ENCODE measurements at places on chromosomes 12 and 14. TPM values are rescaled to one million over a fixed set of nuclear protein-coding genes. Genes with fewer than 3 reads are reported as not detected.
A peak's percentile ranks its signal among the peaks of the same experiment; 100 is the strongest.

The TAS2R42 gene
- not detected for total RNA-seq

The GNB3 gene
- total RNA-seq: 8.6 TPM

The LYSET gene
- 26.5 TPM for total RNA-seq

The RNU7-1 gene
- not detected for total RNA-seq

The PTPRQ gene
- 4.2 TPM for total RNA-seq

The AMN gene
- not detected for total RNA-seq

The MAP3K9 gene
- 1.7 TPM for total RNA-seq

The STAT6 gene
- total RNA-seq: 32.6 TPM

The PIANP gene
- total RNA-seq: not detected

The CLEC1A gene
- total RNA-seq: 3.3 TPM

GRCh38 chr14:38862366-38862765 lies 240.7 kb downstream of the SEC23A start:
- no peak for DNase-seq

DNA sequence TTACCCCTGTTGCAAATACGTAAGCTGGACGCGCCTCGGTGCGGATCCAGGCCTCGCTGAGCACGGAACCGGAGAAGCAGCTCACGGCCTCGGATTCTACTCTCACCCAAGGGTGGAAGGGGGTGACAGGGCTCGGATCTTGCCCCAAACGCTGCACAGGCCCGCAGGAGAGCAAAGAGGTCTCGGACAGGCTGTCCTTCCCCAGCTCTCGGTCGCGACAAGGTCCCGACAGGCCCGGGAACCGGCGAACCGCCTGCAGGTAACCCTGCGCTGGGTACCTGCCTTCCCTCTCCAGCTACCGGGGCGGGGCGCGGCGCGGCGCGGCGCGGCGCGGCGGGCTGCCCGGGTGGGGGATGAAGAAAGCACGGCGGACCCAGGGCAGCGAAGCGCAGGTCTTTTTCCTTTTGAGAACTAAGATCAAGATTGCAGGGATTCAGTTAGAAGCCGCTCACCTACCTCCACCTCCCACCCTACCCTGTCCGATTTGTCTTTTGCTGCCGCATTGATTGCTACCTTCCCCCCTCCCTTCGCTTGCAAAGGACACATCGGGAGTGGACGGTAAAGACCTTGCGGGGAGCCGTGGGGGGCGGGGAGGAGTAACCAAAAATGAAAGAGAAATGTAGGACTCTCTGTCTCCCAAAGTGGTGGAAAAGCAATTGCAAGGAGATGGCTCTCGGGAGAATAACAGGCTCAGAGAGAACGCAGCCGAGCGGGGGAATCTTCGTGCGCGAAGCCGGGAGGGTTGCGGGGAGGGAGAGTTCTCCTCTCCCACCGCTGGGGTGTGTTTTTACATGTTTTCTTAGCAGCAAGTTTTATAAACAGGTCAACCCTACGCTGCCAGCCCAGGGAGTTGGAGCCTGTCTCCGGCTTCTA lies 8.4 kb upstream of the TBX3 start:
- no peak for DNase-seq

DNA sequence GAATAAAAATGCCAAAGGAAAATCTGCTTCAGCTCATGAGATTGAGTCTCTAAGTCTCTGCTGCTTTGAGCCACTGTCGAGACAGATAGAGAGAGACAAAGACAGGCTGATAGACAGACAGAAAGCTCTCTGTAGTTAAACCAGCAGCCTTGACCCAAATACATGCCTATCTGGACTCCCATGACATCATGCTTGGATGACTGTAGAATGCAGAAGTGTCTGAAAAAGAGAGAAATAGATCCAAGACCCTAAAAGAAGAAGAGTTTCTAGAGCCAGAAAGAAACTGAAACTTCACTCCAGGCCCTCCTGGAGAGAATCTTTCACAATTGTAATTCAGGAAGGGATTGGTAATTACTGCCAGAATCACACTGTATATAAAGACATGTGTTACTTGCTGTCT lies 122.6 kb upstream of the PLXNC1 start:
- no peak for DNase-seq

GRCh38 chr14:99512571-99513182 lies 31.5 kb downstream of the CCNK start:
- DNase-seq: no peak

DNA sequence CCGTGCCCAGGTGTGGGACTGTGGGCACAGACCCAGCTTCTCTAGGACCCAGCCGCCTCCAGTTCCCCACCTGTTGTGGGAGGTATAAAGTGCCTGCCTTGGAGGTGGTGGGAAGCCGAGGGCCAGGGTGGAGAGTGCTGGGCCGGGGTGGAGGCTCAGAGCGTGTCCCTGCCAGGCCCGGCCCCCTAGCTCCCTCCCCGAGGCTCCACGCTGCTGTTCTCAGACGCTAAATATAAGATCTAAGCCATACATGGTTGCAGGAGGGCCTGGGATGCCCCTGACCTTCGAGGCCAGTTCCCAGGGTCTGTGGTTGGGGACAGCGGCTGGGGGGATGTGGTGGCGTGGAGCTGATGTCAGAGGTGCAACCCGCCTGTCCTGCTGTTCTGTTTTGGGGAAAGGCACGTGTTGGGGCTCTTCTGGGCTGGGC lies 10.8 kb downstream of the INF2 start:
- DNase-seq: no peak

GRCh38 chr12:31280183-31280582 lies 45.8 kb downstream of the SINHCAF start:
- no peak for DNase-seq

- no peak for DNase-seq
These were observed 450.0 kb downstream of the FOXG1 start for GRCh38 chr14:29216268-29217232.

DNA sequence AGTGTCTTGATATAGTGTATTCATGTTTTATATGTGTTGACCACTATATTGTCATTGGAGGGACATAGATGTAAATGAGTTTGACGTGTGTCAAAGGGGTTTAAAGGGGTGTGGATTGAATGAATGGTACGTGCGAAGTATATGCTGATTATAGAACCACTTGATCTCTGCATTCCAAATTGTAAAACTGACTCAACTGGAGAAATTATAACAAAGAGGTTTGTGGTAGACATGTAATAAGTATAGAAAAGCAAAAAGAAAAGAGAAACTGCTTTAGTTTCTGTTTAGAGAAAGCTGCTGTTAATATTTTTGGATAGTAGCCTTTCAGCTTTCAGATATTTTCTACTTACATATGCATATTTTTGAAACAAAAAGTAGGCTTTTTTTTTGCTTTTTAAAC lies 8.9 kb upstream of the MYRFL start:
- no peak for DNase-seq

GRCh38 chr12:12898911-12899511 lies 7.6 kb downstream of the GPRC5A start:
- no peak for DNase-seq

DNA sequence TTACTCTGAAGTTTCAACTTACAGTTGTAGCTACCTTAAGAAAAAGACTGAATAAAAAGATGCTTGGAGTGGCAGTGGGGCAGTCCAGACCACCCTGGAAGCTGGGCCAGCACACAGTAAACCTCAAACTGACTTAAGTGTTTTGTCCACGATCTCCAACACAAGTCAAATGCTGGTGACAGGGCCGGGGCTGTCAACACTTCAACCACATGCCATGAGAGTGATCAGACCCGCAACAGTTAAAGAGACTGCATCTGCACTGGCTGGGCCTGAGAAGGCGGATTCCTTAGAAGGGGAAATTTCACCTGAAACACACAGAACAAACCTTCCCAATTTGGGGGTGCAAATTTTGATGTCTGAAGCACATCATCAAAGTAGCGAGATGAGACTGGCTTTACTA lies 223.5 kb upstream of the CAND1 start:
- DNase-seq: no peak

DNA sequence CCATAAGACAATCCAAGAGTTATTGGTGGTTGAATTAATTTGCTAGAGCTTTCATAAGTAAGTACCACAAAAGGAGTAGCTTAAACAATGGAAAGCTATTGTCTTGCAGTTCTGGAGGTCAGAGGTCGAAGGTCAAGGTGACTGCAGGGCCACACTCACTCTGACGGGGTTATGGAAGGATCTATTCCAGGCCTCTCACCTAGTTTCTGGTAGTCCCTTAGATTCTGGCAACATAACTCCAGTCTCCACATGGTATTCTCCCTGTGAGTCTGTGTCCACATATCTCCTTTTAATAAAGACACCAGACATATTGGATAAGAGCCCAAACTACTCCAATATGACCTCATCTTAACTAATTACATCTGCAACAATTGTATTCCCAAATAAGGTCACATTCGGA lies 273.4 kb downstream of the FOXN3 start:
- DNase-seq: no peak

DNA sequence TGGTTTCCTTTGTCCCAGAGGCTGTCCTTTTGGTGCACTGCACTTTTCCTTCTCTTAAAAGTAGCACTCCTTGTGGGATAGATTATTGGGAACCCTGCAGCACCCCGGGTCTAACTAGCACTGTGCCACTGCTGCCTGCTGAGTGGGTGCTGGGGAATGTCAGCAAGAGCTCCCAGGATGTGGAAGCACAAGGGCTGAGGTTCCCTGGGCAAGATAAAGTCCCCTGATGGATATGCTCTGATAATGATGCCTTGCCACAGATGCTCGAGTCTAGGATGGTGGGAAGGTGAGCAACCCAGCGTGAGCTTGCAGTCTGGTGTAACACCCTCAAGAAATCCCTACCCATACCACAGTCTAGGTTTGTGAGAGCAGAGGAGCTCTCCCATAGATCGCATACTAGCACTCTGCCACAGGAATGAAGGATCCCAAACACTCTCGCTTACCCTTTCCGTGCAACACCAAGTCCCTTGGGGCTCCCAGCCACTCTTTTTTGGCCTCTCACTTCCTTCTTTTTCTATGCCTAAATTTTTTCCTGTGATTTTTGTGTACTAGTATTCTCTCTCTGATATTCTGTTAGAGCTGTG lies 32.6 kb downstream of the USP15 start:
- DNase-seq: no peak

GRCh38 chr14:101025131-101025530 lies 121.6 kb upstream of the RTL1 start:
- no peak for DNase-seq

GRCh38 chr14:31968956-31969698 lies 108.0 kb upstream of the ARHGAP5 start:
- DNase-seq: no peak

DNA sequence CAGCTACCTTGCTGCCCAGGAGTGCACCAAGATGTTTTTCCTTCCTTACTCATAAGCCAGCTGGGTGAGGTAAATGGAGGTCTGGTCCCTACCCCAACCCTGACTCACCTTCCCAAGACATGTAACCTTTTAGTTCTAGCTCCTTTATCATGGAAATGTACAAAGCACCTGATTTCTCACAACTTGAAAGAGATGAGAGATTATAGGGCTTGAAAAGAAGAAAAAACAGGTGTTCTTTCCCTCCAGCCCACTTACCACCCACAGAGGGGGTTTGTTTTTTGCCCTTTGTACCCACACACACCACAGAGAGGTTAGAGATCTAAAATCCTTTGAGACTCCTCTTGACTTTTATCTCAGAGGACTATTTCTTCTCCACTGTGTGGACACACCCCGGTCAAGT lies 21.1 kb downstream of the PLXNC1 start:
- no peak for DNase-seq

- no peak for DNase-seq
These were observed 8.3 kb downstream of the LAG3 start for GRCh38 chr12:6780573-6780972.

DNA sequence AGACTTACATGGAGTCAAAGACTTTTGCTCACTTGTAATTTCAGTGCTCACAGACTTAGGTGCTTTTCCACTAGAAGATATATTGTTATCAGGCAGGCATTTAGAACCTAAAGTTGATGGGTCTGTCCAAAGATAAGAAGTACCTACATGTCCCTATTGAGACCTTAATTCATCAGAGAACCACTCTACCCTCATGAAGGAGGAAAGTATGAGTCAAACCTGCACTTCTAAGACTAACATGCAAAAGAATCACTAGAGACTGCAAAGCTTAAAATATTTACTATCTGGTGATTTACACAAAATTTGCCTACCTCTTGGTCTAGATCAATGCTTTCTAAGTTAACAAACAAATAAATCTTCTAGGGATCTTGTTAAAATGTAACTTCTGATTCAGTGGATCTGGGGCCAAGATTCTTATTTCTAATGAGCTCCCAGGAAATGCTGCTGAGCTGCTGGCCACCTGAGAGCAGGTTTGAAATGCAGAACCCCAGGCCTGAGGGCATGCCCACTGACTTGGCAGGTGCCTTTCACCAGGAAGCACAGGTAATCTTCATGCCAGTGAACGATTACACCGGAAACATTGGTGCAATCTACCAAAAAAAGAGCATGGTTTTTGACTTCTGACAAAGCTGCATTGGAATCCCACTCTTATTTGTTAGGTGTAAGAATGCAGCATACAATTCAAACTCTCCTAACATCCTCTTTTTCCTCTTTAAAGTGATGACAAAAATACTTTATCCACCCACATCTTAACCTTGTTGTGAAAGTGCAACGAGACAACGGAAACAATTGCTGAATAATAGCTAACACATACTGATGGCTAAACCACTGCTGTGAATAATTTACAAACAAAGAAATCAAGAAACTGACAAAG lies 214.2 kb downstream of the ADAMTS20 start:
- no peak for DNase-seq

GRCh38 chr12:6607751-6608591 lies 792 bp upstream of the CHD4 start:
- peak; percentile 51 for DNase-seq

DNA sequence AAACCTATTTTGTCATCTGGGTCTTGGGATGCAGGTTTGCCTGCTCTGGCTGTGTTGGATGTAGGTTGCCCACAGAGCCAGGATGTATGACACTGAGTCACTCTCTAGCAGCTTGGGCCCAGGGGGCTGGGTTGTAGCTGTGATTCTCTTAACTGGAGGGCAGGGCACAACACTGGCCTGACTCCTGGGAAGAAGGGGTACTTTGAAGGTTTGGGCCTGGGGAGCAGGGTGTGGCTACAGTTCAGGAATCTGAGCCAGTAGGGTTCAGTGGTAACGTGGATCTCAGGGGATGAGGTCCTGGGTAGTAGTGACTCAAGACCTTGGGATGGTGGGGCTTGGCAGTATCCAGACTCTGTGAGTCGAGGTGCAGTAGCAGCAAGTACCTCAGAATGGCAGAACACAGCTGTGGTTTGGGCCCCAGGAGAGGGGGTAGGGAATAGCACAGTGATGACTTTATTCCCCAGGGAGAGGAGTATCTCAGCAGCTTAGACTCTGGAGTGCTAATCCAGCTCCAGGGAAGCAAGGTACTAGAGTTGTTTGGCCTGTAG lies 25.7 kb downstream of the TBC1D15 start:
- no peak for DNase-seq

- DNase-seq: no peak
These were observed 13.3 kb upstream of the SERPINA9 start for GRCh38 chr14:94489336-94489735.

DNA sequence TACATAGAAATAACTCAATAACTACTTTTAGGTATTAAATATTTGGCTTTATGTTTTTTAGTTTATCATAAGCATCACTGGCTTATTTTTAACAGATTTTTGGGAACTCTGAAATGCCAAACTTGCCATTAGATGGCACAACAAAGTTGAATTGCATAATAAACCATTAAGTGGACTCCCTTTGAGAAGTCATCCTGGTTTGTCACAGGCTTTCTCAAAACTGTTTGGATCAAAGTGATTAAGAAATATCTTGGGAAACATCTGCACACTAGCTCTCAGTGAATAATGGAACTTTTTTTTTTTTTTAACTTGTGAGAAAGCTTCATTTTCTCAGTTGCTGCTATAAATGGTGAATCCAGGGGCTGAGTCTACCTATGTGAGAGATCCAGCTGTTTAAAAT lies 4.3 kb downstream of the SLC16A7 start:
- DNase-seq: no peak
